GM04504 (cell line): ENCODE measurements at places on chromosomes 6 and 20.

DNA sequence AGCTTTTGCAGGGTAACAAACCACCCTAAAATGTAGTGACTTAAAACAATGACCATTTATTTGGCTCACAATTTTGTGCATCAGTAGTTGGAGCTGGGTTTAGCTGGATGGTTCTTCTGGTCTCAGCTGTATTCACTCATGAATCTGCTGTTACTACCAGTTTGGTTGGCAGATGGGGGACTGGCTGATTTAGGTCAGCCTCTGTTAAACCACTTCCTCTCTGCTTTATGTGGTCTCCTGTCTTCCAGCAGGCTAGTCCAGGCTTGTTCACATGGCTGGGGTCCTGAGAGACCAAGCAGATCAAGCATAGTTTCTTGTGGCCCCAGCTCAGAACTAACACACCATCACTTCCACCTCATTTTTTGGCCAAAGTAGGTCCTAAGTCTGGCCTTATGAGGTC, 67.2 kb upstream of the LAMP5 start:
- no peak for DNase-seq

GRCh38 chr6:132300323-132300949, 100.8 kb downstream of the MOXD1 start:
- no peak for DNase-seq

DNA sequence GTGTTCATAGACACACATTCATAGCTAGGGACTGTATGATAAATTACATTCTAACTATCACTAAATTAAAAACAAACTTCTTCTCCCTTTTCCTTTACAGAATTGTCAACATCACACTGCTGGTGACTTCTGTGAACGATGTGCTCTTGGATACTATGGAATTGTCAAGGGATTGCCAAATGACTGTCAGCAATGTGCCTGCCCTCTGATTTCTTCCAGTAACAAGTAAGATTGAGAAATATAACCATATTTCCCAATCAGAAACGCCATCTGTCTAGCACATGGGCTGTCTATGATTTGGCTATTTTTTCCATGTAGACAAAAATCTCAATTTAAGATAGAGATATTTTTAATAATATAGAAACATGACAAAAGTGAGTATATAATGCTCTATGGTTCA, 367.7 kb downstream of the ARHGAP18 start:
- DNase-seq, result peak; percentile 68

- DNase-seq, result no peak
Measured at GRCh38 chr20:4160761-4161305, 145.5 kb upstream of the RNF24 start.

DNA sequence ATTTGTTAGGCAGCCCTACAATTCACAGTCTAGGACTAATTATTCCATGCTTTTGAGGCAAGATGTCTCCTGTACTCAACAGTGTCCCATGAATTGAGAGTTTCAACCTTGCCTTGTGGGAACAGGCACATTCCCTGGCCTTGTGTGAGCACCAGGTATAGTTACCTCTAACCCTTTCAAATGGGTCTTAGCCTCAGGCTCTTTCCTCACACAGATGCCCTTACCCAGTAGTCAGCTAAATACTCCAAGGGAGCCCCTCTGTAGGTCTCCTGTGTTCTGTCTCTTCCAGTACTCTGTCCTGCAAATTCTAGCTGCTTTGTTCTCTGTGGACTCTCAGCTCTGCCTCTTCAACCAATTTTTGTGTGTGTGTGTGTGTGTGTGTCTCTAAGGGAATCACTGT, 135.3 kb downstream of the ZFAND3 start:
- no peak for DNase-seq

DNA sequence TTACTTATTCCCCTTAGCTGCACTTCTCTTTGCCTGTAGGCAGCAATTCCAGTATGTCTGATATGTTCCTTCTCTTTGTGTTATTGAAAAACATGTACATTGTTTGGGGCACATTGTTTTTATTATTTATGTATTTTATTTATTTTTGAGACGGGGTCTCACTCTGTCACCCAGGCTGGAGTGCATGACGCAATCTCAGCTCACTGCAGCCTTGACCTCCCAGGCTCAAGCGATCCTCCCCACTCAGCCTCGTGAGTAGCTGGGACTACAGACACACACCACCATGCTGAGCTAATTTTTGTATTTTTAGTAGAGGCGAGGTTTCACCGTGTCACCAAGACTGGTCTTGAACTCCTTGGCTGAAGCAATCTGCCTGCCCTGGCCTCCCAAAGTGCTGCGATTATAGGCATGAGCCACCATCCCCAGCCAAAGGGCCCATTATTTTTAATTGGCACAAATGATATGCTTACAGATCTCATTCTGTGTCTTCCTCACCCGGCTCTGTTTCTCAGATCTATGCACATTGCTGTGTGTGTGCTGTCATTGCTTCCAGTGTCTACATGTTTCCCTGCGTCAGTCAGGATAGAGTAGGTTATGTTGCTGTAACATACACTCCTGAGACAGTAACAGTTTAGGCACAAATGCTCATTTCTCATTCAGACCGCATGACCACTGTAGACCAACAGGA, 54.1 kb upstream of the NELFCD start:
- no peak for DNase-seq

DNA sequence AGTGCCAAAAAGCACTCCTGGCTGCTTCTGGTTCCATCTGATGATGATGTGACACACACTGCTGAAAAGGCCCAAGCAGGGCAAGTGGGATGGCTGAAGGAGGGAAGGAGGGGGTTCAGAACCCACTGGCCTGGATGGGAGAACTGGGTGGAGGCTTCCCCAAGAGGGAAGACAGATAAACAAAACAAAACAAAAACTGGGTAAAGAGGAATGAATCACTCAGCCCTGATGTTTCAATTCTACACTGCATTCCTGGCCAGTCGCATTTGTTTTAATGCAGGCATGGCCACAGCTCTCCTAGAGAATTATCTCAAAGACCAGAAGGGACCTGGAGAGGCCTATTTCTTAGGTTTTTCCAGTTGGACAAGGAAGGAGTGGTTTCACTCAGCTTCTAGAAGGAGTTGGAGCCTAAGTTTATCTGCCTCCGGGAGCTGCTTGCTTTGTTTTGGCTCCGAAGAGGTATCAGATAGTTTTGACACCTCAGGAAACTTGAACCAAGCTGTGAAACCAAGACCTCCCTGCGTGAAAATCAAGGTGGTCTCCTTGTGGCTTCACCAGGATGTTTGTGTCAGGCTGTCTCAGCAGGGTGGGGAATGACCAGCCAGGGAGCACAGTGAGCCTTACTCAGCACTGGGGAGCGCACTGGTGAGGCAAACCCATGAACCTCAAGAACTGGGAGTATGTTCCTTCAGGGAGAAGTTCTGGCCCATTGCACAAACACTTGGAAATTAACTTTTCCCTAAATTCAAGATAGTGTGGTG, 16.1 kb downstream of the TTPAL start:
- peak; percentile 69 for DNase-seq

GRCh38 chr6:12527339-12527738, 189.2 kb upstream of the PHACTR1 start:
- DNase-seq, result no peak

- no peak for DNase-seq
Measured at GRCh38 chr6:3013486-3013885, 13.8 kb downstream of the NQO2 start.

- DNase-seq, result no peak
Measured at GRCh38 chr6:158284876-158285655, 27.2 kb upstream of the TULP4 start.

DNA sequence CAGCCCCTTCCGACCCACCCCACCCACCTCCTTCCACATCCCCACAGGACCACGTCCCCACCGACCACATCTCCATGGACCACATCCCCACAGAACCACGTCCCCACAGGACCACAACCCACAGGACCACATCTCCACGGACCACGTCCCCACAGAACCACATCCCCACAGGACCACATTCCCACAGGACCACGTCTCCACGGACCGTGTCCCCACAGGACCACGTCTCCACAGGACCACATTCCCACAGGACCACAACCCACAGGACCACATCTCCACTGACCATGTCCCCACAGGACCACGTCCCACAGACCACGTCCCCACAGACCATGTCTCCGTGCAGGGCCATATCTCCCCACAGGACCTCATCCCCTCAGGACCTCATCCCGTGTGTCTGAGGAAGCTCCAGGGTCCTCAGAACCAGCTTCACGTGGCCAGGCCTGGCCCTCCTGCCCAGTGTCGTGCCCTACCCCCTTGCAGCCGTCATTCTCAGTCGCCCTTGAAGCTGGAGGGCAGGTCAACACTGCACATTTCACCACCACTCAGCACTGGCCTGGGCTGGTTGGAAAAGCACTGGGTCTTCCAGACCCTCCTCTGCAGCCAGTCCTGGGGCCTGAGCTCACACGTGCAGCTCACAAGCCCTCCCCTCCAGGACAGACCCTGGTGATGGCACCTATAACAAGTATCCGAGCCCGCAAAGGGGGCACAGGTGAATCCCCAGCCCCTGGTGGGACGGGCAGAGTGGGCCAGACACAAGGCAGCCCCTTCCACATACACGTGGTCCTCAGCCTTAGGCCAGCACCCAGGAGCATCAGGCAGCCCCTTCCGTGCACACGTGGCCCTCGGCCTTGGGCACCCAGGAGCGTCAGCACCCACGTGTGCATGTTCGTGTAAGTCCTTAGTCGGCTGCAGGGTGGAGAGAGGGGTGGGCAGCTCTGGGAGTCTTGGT, 3.9 kb downstream of the CHRNA4 start:
- DNase-seq, result no peak

- DNase-seq, result no peak
Measured at GRCh38 chr6:96164802-96165201, 149.0 kb downstream of the FUT9 start.

DNA sequence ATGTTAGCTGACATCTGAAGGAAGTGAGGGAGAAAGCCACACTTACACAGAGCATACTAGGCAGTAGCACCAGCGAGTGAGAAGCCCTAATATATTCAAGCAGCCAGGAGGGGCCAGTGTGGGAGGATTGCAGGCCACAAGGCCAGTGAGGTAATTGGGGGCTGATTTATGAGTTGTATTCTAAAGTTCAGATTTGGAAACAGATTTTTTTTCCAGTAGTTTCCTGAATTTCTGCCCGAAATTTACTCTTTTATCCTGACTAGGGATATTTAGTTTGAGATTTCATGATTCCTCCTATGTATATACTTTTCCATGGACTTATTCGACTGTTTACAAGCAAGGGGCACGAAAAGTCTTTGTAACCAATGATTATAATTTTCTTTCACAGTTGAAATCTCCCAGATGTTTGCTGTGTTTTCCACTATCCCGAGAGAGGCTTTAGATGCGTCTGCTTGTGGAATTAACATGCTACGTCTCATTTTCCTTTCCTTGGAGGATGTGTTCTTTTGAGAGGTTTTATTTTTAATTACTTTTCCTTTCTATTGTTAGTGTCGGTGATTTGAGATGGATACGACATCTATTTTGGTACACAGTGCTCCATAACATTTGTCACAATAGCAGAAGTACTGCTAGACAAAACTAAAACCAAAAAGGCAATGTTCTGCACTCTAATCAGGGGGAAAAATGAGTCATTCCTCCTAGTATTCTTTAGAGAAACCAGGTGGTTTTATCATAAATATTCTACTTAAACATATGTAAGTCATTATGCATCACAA, 356.3 kb upstream of the HSF2 start:
- no peak for DNase-seq

GRCh38 chr6:159919800-159920199, 29.0 kb downstream of the MAS1 start:
- no peak for DNase-seq

DNA sequence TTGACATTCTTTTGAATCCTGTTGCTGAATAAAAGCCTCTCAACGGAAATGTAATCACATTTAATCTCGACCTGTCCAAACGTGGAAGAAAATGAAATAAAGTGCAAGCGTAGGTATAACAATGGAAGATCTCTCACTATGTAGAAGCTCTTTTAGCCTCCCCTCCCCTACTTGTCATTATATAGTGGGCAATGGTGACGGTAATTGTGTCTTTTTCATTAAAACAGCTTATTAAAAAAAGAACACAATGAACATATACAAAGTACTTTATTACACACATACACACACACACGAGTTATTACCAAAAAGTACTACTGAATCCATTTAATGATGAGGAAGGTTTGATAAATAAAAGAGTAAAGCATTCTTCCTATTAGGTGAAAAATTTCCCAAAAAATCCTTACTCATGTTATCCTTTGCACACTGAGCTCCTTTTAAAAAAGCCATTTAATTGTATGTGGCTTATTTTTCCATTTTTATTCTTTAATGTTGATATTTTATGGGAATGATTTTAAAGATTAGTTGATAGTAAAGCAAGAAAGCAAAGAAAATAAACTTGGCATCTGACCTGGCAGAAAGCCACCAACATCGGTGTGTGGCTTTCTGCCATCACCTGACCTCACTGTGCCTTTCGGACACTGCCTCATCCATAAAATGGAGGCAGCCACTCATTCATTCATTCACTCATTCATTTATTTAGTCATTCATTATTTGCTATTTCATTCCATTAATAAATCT, 493 bp upstream of the SGK1 start:
- DNase-seq, result no peak

GRCh38 chr6:135202836-135203235, 21.7 kb downstream of the MYB start:
- no peak for DNase-seq

GRCh38 chr20:48858075-48858790, 30.4 kb upstream of the PREX1 start:
- no peak for DNase-seq

- DNase-seq, result no peak
Measured at GRCh38 chr6:105550955-105551620, 148.2 kb upstream of the PREP start.

- no peak for DNase-seq
Measured at GRCh38 chr20:61739086-61739831, 326.4 kb downstream of the TAF4 start.

DNA sequence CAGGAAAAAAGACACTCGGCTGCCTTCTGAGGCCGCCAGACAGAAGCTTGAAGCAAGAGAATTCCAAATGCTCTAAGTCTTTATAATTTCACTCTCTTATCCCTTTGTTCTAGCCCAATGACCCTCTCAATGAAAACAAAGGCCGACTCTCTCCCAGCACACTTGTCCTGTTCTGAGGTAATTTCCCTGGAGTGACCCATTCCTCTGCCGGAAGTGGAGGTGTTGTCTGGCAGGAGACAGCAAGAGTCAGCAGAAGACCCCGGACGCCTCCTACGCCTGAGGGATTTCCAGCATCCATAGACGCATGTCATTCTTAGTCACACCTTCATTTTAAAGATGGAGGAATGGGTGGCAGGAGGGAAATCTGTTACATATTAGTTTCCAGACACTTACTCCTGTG, 110.3 kb downstream of the SOD2 start:
- no peak for DNase-seq

DNA sequence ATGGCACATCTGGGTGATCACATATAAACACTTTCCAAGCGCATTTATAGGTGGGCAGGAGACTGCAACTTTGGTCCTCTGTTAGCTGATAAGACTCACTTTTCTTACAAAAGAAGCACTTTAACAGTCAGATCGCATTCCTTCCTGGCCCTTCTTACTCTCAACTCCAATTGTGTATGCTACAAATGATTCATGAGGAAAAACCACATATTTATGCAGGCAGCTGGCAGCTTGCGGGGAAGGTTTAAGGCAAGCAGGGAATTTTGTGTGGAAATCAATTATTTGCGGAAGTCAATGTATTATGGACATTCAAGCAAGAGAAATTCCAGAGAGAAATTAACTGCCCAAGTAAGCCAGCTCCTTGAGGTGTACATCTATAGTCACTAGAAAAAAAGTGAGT, 194.0 kb downstream of the PKHD1 start:
- DNase-seq, result no peak

- peak; percentile 42 for DNase-seq
Measured at GRCh38 chr6:42075159-42075838, 25.0 kb downstream of the TAF8 start.

- DNase-seq, result no peak
Measured at GRCh38 chr20:25608774-25609173, 15.0 kb downstream of the NANP start.
